ENCODE measurements at places on chromosomes 3 and 15.

DNA sequence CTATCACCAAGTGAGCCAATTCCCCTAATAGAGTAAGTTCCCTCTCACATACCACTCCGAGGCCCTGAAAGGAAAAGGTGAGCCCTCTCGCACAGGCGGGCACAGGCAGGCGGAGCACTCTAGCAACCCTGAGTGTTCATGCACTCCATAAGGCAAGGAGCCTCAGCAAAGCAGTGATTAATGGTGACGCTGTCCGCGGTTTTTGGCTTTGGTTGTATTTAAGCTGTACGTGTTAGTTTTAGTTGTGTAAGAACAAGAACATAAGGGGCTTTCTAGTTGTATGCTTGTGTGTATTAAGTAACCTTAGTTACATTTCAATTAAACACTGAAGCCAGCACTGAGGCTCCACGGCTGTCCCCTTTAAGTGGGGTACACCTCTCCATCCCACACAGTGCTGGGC, 33.1 kb downstream of the KLHL25 start:
- H3K36me3 ChIP-seq, result peaks cover 4% of the 10 kb centered on the region
- no peaks in the 10 kb centered on the region for H3K27me3 ChIP-seq
- no peak overlapping the region for H3K4me3 ChIP-seq
- H3K27ac ChIP-seq, result no peak overlapping the region
- H3K4me1 ChIP-seq, result no peaks in the 10 kb centered on the region

DNA sequence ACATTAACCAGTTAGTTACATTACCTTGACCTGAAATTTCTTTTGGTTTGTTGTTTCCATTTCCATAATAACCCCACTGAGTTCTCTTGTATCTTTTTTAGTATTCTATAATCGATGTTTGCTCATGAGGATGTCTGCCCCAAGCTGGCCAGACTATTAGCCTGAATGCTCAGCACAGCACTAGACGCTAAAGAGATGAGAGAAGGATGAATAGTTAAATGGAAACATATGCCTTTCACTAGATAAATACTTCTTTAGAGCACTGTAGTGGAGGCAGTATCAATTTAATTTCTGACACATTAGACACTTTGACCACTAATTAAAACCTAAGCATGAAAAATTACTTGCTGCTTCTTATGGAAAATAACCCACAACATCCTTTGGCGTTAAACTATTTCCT, 654.9 kb upstream of the KCNMB2 start:
- no peaks in the 10 kb centered on the region for H3K4me1 ChIP-seq
- H3K36me3 ChIP-seq, result no peaks in the 10 kb centered on the region
- DNase-seq, result no peak
- H3K27me3 ChIP-seq, result no peaks in the 10 kb centered on the region

DNA sequence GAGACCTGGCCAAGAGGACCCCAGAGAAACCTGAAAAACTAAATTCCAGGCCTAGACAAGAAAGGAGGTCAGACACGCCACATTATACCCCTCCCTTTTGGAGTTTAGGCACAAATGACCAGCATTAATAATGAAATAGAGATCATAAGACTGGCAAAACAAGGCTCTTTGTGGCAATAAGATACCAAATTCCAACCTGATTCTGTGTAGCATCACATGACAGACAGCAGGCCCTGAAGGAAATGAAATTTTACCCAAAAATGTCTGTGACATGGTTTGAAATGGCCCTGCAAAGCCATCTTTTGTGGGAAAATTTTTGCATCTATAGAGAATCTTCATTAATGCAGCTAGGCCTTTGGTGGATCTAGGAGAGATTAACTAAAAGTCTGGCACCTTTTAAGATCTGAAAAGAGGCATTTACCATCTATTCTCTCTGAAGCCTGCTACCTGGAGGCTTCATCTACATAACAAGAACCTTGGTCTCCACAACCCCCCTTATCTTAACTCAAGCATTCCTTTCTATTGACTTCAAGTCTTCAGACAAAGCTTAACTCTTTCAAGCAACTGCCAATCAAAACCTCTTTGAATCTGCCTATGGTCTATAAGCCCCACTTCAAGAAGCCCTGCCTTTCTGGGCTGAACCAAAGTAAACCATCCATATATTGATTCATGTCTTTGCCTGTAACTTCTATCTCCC, 8.0 kb downstream of the FAM174B start:
- H3K4me3 ChIP-seq, result no peak overlapping the region
- no peaks in the 10 kb centered on the region for H3K36me3 ChIP-seq
- peaks cover 14% of the 10 kb centered on the region for H3K27me3 ChIP-seq
- DNase-seq, result no peak
- no peak overlapping the region for H3K27ac ChIP-seq

DNA sequence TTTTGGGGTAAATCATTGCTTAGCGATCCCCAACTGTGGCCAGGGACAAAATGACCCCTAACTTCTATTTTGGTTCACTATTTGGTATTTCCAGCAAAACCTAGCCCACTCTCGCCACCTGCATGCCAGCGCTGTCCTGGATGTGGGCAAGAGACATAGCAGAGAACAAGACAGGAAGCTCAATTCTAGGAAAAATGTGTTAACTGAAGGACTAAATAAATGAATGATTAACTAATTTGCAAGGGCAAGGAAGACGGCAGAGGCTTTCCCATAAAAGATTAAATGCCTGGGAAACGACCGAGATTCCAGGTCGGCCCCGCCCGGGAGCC, 408 bp downstream of the NICN1 start:
- H3K4me1 ChIP-seq, result peaks cover 39% of the 10 kb centered on the region
- no peak for DNase-seq
- peak overlapping the region; percentile 94 for H3K27ac ChIP-seq
- no peaks in the 10 kb centered on the region for H3K27me3 ChIP-seq
- peak overlapping the region; percentile 82 for H3K4me3 ChIP-seq
- peaks cover 18% of the 10 kb centered on the region for H3K36me3 ChIP-seq

- H3K27ac ChIP-seq, result peak overlapping the region; percentile 81
- H3K27me3 ChIP-seq, result peaks cover 8% of the 10 kb centered on the region
- peaks cover 49% of the 10 kb centered on the region for H3K4me1 ChIP-seq
- no peaks in the 10 kb centered on the region for H3K36me3 ChIP-seq
Measured at GRCh38 chr15:73982222-73982962, 9.7 kb downstream of the STOML1 start.

GRCh38 chr3:27688053-27688452, 34.1 kb downstream of the EOMES start:
- DNase-seq, result no peak
- no peaks in the 10 kb centered on the region for H3K36me3 ChIP-seq
- no peak overlapping the region for H3K4me3 ChIP-seq

DNA sequence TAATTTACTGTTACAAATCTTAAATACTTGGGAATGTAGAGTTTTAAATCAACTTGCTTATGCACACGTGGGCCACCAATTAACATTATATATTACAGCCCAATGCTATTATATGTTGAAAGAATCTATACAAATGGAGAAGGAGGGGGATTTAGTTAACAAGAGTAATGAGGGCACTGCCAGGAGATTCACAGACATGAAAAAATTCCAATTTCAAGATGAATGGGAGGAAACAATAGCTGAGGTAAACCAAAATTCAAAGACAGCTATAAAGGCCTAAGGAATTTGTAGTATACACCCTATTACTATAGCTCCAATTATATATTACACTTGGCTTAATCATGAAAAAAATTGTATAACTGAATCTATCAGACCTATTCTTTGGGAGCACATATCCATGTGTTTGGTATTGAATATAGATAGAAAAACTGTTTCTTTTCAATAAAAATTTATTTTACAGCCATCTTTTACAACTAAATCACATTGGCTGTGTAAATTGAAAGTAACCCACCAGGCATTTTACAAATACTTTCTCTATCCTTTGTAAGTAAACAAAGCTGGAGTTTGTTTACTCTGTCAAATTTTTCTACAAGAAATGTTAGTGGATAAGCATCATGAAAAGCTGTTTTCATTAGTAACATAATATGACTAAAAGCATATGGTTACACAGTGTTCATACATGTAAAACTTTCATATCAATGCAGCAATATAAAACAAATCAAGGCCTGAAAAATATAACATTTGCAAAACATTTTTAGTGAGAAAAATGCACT, 1045.8 kb downstream of the ROBO1 start:
- no peak overlapping the region for H3K4me3 ChIP-seq
- no peaks in the 10 kb centered on the region for H3K27me3 ChIP-seq
- no peaks in the 10 kb centered on the region for H3K4me1 ChIP-seq
- DNase-seq, result no peak

- no peak overlapping the region for H3K27ac ChIP-seq
- no peak overlapping the region for H3K4me3 ChIP-seq
- H3K36me3 ChIP-seq, result no peaks in the 10 kb centered on the region
- no peaks in the 10 kb centered on the region for H3K27me3 ChIP-seq
Measured at GRCh38 chr15:32928876-32929275, 211.1 kb downstream of the GREM1 start.
